COR-L47 (cell line): ENCODE measurements at places on chromosomes 2 and 18.

DNA sequence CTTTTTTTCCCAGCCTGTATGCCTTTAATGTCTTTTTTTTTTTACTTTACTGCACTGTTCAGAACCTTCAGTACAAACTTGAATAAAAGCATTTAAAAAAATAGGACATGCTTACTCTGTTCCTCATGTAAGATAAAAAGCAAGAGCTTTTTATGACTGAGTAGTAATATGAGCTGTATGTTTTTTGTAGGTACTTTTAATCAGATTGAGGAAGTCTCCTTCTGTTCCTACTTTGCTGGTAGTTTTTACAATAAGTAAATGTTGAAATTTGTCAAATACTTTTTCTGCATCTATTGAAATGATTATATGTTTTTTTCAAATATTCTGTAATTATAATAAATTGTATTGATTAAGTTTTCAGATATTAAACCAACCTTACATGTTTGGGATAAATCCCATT, 189.8 kb downstream of the FAM210A start:
- DNase-seq = no peak

GRCh38 chr18:35030277-35030989, 10.8 kb upstream of the MAPRE2 start:
- no peak for DNase-seq

- DNase-seq = no peak
Measured at GRCh38 chr2:17580319-17580715, 39.8 kb downstream of the VSNL1 start.

- DNase-seq = no peak
Measured at GRCh38 chr18:45828917-45829811, 3.7 kb downstream of the SIGLEC15 start.

- DNase-seq = peak; percentile 17
Measured at GRCh38 chr2:39379643-39380524, 57.2 kb downstream of the MAP4K3 start.

GRCh38 chr2:223762853-223763252, 74.5 kb downstream of the AP1S3 start:
- DNase-seq = no peak

GRCh38 chr18:51753365-51754057, 556.0 kb upstream of the MEX3C start:
- DNase-seq = peak; percentile 59

DNA sequence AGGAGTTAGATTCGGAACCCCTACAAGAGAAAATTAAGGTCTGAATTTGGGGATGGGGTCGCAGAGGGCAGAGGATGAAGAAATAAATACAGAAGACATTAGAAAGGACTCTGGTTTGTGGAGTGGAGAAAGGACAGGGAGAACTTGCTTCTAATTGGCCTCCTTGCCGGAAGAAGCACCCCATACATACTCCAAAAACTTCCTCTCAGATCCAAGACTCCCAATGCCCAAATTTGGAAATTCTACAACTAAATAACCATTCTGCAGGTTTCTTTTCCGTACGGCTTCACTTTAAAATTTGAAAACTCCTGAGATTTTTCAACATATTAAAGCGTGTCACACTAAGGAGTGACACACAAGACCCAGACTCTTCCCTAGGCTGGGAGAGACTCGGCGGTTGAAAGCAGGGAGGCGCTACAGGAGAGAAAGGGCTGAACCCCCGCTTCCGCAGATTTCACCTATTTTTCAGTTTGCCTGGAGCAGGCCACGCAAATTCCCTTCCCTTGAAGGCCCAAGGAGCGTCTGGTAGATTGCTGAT, 478 bp downstream of the CLHC1 start:
- no peak for DNase-seq

- DNase-seq = no peak
Measured at GRCh38 chr2:73268366-73268829, 15.9 kb downstream of the FBXO41 start.

GRCh38 chr2:17804358-17804757, 11.9 kb upstream of the MSGN1 start:
- DNase-seq = no peak

DNA sequence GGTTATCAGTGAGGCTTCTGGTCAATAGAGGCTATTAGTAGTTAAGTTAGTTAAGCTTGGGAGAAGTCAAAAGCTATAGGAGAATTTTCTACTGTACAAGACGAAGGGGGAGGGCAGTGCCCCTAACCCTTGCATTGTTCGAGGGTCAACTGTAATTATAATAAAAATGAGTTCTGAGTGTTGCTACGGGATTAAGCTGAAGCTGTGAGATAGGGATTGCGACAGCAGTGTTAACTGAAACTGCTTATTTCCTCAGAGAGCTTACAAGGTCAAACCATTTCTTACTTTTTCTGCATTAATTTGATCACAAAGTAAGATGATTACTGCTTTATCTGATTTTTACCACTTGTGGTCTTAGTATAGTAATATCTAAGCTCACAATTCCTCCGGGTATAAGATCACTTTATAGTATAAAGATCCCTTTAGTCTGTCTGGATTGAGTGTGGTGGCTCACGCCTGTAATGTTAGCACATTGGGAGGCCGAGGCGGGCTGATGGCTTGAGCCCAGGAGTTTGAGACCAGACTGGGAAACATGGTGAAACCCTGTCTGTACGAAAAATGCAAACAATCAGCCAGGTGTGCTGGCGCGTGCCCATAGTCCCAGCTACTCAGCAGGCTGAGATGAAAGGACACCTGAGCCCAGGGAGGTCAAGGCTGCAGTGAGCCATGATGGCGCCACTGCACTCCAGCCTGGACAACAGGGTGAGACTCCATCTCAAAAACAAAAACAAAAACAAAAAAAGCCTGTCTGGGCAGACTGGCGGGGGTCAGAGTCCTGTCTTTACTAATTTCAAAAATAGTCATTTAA, 119.5 kb upstream of the TLK1 start:
- DNase-seq = no peak

DNA sequence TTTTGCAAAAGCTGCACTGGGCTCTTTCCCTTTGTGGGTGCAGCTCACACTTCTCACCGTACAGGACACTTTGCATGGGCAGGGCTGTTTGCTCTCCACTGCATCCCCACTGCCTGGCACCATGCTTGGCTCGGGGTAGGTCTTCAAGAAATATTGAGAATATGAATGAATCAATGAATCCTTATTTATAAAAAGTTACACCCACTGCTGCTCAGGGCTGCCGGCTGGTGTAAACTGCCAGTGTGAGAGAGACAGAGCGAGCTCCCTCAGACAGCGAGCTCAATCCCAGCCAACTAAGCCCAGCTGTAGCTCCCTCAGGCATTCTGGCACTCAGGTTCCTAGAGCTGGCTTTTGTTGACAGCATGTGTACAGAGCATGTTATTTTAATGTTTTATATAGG, 3.4 kb downstream of the TMEM185B start:
- DNase-seq = no peak

- peak; percentile 27 for DNase-seq
Measured at GRCh38 chr2:113248997-113249770, 29.5 kb downstream of the PAX8 start.

GRCh38 chr2:84326831-84327432, 132.1 kb downstream of the SUCLG1 start:
- no peak for DNase-seq

DNA sequence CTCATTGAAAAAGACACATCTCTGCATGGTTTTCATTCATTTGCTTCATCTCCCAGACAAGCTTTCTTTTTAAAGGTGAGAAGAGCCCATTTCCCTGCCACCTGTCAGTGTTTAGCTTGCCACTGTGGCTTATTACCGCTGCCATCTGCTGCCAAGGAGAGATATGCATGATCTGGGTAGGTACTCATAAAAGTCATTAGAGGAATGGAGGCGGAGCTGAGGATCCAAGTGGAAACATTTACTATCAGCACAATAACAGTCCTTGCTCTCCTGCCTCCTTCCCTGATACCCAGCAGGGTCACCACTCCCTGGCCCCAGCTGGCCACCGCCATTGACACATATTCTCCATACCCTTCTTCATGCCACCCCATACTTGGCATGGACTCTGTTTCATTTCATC, 390.4 kb downstream of the TSN start:
- DNase-seq = peak; percentile 36
